ENCODE measurements at places on chromosomes 4 and X.

DNA sequence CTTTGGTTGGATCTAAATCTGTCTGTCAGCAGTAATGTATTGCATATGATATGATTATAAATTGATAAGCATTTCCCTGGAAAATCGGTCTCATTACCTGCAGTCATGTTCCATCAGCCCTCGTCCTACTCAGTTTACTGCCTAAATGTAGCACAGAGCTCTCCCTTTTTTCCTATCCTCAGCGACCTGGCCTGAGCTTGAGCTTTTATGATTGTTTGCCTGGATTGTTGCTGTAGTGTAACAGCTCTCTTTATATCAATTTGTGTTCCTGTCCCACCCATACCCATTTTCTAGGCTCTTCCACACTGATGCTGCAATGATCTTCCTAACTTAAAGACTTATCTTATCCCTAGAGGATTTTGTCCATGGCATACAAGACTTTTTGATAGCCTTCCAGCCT, 95.7 kb downstream of the FRAS1 start:
- no peak for DNase-seq

DNA sequence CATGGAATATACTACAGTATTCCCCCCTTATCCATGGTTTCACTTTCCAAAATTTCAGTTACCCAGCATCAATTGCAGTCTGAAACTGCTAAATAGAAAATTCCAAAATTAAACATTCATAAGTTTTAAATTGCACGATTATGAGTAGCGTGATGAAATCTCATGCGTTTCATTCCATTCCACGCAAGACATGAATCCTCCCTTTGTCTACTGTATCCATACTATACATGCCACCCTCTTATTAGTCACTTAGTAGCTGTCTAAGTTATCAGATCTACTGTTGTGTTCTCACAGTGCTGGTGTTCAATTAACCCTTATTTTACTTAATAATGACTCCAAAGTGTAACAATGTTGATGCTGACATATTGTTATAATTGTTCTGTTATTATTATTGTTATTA, 261.2 kb upstream of the NDST4 start:
- no peak for DNase-seq

GRCh38 chr4:6960628-6961412, 51.2 kb downstream of the TBC1D14 start:
- no peak for DNase-seq

- no peak for DNase-seq
Measured at GRCh38 chr4:6204871-6205566, 4.7 kb upstream of the JAKMIP1 start.

DNA sequence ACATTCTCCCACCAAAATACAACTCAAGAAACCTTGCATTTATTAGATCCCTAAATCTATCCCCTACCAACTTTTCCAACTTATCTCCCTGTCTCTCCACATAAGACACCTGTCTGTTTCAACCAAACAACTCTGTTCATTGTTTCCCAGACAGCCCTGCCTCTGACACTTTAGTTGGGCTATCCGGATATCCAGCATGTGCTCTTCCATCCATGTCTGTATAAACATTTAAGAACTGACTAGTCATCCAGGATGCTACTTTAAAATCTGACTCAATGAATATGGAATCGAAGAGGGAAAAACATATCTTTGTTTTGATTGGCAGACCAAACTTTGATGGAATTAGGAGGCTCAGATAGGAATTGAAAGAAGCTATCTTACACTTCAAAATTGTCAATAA, 143.2 kb upstream of the DCAF8L1 start:
- no peak for DNase-seq

GRCh38 chrX:35858361-35858760, 60.2 kb downstream of the MAGEB16 start:
- DNase-seq, result no peak

DNA sequence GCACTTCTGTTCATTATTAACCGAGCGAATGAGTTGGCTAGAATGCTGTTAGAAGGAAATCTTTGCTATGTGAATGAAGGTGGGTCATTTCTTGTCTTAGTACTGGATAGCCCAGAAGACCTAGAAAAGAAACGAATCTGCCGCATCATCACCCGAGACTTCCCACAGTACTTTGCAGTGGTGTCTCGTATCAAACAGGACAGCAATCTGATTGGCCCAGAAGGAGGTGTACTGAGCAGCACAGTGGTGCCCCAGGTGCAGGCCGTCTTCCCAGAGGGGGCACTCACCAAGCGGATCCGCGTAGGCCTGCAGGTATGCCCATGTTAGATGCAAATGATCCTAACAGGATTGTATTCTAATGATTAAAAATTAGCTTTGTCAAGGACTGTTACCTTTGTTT, 286.3 kb downstream of the ANK2 start:
- DNase-seq, result no peak

- no peak for DNase-seq
Measured at GRCh38 chr4:85452058-85452731, 22.8 kb upstream of the ARHGAP24 start.

GRCh38 chr4:62531731-62532130, 1331.6 kb downstream of the ADGRL3 start:
- no peak for DNase-seq

GRCh38 chr4:151195801-151196200, 81.2 kb upstream of the PRSS48 start:
- no peak for DNase-seq

DNA sequence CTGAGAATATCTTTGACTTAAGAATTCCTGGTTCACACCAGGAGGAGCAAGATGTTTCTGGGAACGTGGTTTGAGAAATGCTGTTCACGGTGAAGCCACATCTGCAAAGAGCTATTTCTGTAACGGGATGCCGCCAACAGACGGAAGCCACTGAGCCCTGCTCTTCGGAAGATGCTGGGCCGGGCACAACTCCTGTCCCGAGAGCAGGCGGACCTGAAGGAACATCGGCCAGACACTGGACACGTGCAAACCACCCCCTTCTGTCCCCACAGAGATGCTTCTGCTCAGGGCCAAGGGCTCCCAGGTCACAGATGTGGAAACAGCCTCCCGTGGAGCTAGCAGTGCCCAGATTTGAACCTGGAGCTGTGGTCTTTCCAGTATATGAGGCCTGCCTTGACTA, 24.3 kb downstream of the HMX1 start:
- DNase-seq, result no peak

- no peak for DNase-seq
Measured at GRCh38 chr4:127575888-127576287, 56.9 kb upstream of the INTU start.

DNA sequence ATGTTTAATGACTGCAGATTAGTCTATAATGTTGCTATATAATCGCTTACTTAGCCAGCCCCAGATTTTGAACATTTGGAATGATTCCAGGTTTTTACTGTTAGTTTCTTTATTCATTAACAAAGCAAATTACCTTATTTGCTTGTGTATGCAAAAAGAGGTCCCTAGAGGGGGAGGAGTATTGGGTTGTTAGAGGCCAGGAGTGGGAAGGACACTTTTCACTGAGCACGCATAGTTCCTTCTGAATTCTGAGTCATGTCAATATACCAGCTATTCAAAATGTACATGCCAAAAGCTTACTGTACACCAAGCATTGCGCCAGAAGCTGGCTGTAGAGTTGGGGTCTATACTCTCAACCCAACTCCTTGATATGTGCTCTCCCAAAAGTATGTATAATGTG, 5.1 kb upstream of the DGAT2L6 start:
- DNase-seq, result no peak

GRCh38 chr4:40196724-40197281, at the start of gene RHOH:
Gene RHOH (plus strand): TSS chr4:40197031. CDS start chr4:40243387, 46,356 bp downstream.
- DNase-seq, result no peak

DNA sequence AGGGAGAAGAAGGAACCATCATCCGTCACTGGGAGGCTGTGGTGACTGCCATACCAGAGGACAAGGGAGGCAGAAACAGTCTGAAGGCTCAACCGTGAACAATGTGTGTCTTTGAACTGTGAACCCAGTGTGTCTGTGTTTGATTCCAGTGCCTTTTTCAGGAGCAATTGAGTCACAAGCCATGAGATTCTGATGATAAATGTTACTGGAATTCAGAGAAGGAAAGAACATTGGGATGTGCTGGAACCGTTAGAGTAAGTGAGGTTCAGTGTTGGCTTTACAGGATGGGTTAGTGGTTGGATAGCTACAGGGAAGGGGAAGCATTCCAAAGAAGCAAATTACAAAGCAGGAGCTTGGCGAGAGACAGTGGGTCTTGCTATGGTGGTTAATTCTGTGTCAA, 464.4 kb downstream of the TRIML1 start:
- no peak for DNase-seq

DNA sequence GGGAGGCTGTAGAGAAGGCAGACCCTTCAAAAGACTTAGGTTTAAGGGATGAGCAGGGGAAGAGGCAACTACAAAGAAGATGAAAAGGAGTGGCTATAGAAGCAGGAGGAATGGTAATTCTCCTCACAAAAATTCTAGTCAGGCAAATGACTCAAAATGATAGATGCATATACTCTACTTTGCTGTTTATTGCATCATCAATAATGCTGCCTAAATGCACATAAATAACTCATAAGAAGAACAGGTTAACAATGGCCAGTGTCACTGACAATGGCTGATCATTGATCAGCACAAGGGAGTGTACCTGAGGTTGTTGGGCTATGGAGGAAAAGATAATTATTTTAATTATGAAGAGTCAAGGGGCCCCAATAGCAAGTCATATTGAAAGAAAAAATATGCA, 184.7 kb upstream of the ETNPPL start:
- no peak for DNase-seq
